Hematopoietic multipotent progenitor cell treated with erythropoietin and hydrocortisone succinate and interleukin-3 and kit ligand, for 8 days (in vitro differentiated cells): ENCODE measurements at places on chromosomes 6 and 20.
A peak's percentile ranks its signal among the peaks of the same experiment; 100 is the strongest.

GRCh38 chr20:62357187-62357667 lies 9.9 kb downstream of the LAMA5 start:
- DNase-seq = peak; percentile 92

GRCh38 chr6:14275493-14275851 lies 157.9 kb downstream of the CD83 start:
- DNase-seq = no peak

DNA sequence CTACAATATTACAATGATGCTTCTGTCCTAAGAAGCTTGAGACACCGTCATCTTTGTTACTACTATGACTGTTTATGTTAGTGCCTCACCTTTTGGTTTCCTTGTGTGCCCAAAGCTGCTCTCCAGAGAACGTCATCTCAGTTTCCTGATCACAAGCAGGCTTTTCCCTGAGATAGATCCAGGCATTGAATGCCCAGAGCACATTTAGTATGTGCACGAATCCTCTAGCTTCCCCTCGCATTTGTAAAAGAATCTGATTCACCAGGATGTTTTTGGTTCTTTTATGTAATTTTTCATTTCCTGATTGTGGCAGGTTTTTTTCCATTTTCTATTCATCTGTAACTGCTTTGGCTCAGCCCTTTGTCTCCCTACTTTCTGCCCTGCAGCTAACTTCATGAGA lies 100.2 kb upstream of the TMEM181 start:
- no peak for DNase-seq

GRCh38 chr6:38033442-38033982 lies 214.0 kb downstream of the ZFAND3 start:
- DNase-seq = no peak

DNA sequence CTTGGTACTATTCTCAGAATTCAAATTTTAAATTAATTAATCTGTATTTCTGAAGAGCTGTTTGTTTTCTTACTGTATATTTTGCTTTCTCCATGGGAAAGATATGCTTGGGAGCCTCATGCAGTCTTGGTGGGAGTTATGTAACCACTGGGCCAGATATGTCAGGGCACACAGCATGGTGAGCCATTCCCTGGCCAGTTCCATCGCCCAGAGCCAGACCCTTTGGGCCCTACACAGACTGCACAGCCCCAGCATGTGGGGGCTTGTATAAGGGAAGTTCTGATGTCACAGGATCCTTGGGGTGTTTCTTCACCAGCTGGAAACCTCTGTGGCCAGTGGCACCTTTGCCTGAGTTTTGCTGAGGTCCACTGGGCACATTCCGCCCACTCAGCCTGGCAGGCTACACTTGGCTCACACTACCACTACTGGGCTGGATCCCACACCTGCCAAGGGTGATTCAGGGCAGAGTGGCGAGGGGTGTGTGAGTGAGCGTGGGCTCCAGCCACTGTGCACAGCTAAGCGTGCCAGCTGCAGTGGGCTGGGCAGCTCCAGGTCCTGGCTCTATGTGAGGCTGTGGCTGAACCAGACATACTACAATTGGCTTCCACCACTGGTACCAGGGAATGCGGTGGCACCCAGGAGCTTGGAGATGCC lies 293.5 kb downstream of the ARHGAP18 start:
- no peak for DNase-seq

GRCh38 chr6:111812060-111813038 lies 60.9 kb downstream of the FYN start:
- DNase-seq = no peak

DNA sequence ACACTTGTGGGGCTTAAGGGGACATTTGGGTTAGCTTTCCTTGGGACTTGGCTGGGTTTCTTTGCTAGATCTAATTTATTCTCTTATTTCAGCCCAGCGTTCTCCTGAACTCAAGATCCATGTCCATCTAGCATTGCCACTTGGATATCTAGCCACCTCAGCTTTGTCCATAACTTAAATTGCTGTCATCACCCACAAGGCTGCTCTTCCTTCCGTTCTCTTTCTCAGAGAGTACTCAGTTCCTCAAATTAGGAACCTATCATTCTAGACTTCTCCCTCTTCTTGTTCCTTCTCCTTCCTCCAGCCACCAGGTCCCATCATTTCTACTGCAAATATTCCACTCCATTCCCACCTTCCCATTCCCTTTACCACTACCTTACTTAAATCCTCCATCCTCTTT lies 4.3 kb downstream of the SMIM26 start:
- no peak for DNase-seq

DNA sequence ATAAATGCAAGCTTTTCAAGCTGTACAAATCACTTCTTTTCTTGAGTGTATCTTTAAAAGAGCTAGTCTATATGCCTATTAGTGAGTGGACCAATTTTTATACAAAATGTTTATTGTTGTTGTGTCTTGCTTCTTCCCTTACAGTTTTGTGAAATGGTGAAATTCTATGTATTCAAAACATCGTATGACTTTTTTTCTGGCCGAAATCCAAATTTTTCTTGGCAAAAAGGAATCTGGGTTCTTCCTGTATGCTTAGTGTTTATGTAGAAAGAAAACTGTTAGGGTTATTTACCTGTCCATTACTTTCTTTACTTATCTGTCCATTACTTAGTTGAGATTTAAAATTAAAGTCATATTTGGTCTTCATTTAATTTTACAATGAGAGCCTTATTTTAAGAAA lies 153.9 kb downstream of the MMS22L start:
- no peak for DNase-seq

DNA sequence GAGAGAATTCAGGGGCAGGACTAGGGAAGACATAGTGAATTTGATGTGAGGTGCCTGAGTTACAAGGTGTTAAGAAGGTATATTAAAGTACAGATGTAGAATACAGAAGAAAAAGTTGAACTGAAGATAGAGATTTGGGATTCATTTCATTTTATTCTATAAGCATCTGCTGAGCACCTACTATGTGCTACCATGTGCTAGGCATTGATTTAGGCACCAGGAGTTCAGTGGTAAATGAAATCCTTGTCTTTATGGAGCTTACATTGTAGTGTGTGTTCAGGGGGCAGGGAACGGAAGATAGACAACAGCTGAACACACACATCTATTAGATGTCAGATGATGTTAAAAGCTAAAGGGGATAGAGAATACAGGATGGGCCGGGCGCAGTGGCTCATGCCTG lies 2.8 kb downstream of the RSPH9 start:
- no peak for DNase-seq

GRCh38 chr6:112013051-112013450 lies 40.9 kb upstream of the CCN6 start:
- peak; percentile 33 for DNase-seq

DNA sequence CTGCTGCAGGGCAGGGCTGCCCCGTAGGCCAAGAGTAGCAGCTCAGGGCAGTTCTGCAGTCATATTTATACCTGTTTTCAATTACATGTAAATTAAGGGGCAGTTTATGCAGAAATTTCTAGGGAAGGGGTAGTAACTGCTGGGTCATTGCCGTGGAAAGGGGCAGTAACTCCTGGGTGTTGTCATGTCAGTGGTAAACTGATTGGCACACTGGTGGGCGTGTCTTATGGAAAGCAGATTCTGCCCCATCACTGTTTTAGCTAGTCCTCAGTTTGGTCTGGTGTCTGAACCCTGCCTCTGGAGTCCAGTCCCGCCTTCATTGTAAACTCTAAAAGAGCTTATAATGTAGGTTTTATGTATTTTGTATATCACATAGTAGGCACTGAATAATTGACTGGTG lies 22.1 kb downstream of the MAP3K4 start:
- DNase-seq = peak; percentile 49

GRCh38 chr6:47701363-47701762 lies 3.0 kb downstream of the ADGRF4 start:
- DNase-seq = no peak

GRCh38 chr6:43199912-43200311 lies 17.9 kb downstream of the CUL9 start:
- no peak for DNase-seq

- no peak for DNase-seq
Measured at GRCh38 chr6:33416386-33417127, 1.4 kb downstream of the CUTA start.

DNA sequence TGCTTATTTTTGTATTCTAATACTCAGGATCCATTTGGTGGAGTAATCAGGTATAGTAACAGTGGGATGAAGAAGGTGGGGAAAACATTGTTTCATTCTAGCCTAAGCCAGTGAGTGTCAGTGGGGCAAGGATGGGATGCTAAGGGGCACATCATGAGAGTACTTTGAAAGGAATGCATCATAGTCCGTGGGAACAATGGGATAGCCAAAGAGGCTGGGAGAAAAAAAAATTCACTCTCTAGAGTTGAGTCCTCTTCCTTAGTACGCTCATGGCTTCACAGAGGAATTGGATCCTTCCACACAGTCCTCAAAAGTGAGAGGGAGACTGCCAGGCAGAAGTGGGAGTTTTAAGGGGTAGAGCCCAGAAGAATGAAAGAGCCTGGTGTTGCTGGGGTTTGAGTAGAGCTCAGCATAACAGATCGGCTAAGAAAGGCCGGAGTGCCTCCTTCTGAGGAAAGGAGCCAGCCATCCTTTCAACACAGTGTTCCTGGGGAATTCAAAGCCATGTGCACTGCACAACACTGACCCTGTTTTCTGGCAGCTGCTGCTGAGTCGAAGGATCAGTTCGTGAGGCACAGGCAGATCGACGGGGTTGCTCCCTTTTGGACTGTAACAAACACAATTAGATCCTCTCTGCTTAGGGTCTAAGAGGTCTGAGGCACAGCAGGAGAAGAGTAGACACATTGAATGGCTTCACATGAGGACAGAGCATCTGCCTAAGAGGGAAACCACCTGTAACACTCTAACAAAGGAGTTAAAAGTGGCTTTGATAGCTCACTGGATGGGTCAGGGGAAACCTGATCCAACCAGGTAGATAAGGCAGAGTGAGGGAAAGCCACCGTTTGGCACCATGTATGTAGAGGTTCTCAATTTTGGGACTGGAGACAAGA lies 61.2 kb downstream of the ELOVL5 start:
- DNase-seq = no peak

DNA sequence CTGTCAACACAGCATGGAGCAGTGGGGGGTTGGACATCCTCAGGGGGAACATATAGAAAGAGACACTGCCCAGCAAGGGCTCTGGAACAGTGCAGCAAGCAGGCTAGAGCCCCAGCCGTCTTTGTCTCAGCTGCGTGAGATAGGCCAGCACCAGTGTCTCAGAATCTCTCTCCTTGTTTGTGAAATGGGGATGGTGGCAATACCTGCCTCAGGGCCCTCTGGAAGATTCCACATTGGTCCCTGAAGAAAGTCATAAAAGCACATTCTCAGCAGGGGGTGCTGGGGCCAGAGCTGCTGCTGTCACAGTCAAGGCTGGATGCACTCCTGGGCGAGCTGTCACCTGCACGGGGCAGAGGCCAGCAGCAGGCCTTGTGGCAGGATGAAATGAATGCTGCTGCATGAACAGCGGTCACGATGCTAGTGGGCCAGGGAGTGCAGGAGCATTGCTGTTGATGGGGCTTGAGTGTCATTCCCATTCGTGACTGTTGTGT lies 121.7 kb downstream of the SYCP2 start:
- DNase-seq = no peak

DNA sequence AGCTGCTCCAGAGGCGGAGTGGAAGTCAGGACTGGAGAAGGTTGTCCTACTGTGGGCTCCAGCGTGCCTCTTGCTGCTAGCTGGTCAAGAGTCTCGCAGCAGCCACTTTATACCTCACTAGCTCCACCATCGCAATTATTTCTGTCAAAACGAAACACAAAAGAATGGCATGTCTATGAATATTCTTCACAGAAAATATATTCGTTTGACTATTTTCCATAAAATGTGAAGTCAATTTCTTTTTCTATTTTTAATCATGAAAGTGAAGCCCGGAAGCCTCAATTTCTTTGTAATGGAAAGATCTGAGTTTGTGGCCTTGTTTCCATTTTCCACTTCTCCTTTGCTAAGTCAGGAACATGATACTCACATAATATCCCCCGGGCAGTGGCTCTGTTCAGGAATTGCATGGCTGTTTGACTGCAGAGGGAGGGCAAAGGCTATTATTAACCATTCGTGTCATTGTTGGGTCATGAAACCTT lies 51.7 kb downstream of the DTD1 start:
- no peak for DNase-seq

DNA sequence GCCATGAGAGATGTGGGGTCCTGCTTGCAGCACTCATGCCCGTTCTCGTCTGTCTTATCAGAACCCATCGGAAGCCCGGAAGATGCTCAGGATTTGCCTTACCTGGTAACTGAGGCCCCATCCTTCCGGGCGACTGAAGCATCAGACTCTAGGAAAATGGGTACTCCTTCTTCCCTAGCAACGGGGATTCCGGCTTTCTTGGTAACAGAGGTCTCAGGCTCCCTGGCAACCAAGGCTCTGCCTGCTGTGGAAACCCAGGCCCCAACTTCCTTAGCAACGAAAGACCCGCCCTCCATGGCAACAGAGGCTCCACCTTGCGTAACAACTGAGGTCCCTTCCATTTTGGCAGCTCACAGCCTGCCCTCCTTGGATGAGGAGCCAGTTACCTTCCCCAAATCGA lies 8.3 kb downstream of the PI16 start:
- DNase-seq = peak; percentile 71

DNA sequence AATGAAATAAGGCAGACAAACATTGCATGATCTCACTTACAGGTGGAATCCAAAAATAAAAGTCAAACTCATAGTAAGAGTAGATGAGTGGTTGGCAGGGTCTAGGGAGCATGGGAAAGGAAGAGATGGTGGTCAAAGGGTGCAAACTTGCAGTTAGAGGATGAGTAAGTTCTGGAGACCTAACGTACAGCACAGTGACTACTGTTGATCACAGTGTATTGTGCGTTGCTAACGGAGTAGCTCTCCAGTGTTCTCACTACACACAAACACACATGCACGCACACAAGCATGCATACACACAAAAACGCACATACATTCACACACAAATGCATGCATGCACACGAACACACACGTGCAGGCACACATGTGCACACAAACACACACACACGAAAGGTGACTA lies 54.9 kb downstream of the LY86 start:
- no peak for DNase-seq

- no peak for DNase-seq
Measured at GRCh38 chr20:52081791-52082190, 109.8 kb downstream of the ZFP64 start.

- peak; percentile 49 for DNase-seq
Measured at GRCh38 chr6:143807103-143807772, 35.9 kb upstream of the LTV1 start.

DNA sequence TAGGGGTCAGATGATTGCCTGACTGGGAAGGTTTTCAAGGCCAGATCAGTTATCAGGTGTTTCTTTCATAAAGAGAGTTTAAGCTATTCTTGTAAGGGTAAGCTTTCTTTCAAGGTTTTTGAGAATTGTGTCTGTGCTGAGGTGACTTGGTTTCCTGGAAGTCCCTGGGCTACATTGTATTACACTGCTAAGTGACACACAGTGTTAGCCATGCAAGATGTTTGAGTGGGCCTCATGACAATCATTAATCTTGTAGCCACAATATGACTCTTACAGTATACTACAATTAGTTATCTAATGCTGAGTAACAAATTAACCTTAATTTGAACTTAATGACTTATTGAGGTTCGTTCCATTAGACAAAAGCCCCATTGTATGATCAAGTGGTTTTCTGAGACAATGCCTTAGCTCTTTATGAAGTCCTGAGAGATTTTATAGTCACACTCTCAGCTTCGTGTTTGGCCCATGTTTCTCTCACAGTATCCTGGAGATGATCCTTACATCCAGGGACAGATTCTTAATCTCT lies 186.7 kb downstream of the RPS12 start:
- DNase-seq = no peak
